ENCODE measurements at places on chromosomes 11 and 22.

DNA sequence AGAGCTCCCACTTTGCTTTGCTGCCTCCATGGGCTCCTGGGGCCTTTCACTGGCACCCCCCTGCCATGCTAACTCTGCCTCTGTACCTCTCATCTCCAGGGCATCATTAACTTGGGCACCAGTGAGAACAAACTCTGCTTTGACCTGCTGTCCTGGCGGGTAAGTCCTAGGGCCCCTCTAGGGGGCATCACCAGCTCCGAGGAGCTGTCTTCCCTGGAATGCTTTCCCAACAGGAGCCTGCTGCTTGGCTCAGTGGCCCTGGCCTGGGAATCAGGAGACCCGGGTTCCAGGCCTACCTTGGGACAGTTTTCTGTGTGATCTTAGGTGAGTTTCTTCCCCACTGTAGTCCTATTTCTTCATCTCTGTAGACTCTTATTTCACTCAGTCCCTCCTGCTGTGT lies 5.1 kb downstream of the ACCS start:
- no peak for DNase-seq

DNA sequence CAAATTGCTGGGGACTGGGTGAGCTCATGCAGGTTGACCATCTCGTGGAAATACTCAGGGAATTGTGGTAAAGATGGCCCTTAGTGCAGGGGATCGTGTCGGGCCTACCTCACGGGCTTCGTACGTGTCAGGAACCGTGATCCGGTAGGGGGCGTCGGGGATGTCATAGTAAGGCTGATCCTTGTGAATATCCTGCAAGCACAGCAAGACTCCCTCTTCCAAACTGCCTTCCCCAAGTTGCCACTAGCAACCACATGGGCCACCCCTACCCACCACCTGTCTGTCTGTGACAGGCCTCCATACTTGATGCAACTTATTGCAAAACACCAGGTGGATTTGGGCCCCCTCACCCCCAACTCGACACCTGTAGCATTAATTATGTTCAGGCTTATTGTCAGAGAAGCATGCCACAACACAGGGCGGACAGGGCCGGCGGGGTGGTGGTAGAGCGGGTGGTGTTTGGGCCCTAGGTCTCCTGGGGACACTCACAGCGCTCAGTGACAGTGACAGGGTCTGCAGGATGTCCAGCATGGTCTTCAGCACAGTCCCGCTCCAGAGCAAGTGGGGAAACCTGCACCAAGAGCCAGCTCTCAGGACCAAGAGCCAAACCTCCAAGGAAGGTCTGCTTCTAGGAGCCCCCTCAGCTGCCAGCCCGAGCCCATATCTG lies 22.6 kb upstream of the SERPIND1 start:
- DNase-seq, result no peak

- DNase-seq, result no peak
These were observed 2.2 kb downstream of the PHF21B start for GRCh38 chr22:45007391-45008185.

DNA sequence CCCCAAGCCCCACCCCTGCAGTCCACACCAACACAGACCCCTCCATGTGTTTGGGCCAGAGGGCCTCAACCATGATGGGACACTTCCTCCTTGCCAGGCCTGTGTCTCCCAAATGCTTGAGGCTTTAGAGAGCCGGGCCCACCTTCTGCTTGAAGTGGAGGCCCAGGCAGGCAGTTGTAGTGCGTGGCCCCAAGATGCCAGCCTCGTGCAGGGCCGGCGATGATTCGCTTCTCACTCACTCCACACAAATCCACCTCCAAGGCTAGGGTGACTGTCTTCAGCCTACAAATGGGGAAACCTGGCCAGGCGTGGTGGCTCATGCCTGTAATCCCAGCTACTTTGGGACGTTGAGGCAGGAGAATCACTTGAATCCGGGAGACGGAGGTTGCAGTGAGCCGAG lies 5.7 kb downstream of the PRR5 start:
- no peak for DNase-seq

DNA sequence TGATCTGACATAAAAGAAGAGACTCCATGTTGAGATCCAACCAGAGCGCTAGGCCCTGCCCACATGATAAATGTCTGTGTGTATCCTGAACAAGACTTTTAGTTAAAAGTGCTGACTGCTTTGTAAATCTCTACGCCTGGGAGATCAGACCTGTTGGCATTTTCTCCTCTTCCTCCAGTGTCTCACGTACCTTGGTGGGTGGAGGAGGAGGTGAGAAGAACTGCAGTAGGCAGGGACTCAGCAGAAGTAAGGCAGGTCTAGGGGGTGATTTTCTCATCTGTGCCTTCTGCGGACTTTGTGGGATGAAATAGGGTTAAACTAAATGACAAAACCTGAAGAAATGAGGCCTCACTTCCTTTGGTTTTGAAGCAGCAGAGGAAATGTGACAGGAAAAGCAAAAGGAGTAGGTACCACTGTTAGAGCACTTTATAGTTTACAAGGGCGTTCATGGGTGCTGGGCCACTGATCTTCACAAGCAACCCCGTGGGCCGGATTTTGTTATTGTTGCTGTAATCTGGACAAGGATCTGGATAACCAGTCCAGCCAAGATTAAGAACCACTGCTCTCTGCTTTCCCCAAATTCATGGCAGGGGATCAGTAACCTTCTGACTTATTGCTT lies 36.7 kb upstream of the PLET1 start:
- DNase-seq, result no peak

GRCh38 chr22:36986242-36986821 lies 32.9 kb downstream of the TST start:
- peak; percentile 30 for DNase-seq

GRCh38 chr11:955154-956063 lies 29.7 kb downstream of the AP2A2 start:
- DNase-seq, result no peak

DNA sequence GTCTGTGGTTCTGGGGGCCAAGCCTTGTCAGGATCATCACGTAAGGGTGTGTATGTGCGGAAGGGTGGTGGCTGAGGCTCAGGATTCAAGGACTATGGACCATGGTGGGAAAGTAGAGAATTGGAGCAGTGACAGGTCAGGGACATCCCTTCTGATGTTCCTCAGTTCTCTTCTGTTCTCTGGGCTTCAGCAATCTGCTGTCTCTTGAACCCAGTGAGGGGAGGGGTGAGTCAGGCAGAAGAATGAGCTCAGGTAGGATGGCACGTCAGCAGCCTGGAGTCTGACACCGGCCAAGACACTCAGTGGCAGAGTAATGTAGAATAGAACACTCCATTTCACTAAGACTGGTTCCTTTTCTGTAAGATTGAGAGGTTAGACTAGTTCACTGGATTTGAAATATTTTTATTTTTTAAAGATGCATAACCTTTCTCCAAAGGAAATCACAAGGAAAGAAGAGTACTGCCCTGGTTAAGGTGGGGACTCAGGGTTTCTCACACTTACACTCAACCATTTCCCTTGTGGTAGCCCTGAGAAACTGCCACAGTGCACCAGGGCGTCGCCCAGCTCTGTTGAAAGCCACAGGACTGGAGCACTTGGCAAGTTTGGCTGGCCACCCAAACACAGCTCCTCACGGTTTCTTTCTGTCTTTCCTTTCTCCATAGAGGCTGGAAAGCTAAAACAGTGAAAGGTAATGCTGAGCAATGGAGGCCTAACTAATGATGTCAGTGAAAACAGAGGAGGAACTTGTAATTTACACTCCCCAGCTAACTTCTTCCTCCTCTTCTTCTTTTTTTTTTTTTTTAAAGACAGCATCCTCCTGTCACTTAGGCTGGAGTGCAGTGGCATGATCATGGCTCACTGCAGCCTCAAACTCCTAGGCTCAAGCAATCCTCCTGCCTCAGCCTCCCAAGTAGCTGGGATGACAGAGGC lies 23.1 kb upstream of the MICAL2 start:
- DNase-seq, result no peak

DNA sequence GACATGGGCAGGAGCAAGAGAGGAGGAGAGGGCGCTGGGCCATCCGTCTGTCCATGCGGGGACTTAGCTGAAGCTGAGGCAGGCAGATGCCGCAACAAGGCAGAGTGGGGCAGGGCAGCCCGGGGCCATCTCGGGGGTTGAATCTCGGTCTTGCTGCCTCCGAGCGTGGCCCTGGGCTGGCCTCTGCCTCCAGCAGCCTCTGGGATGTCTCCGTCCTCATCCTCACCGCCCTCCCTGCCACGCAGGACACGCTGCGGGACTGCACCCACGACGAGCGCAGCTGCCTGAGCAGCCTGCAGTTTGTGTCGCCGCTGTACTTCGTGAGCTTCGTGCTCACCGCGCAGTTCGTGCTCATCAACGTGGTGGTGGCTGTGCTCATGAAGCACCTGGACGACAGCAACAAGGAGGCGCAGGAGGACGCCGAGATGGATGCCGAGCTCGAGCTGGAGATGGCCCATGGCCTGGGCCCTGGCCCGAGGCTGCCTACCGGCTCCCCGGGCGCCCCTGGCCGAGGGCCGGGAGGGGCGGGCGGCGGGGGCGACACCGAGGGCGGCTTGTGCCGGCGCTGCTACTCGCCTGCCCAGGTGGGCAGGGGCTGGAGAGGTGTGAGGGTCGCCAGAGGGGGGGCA lies 108.4 kb downstream of the CACNA1I start:
- DNase-seq, result no peak

Measured in stimulated activated CD8-positive, alpha-beta memory T cell treated with anti-CD3 and anti-CD28 coated beads, Interleukin-4, amount 100 ng/mL, for 24 hours (primary cell).